ENCODE measurements at places on chromosomes 6 and 20. TPM values are rescaled to one million over a fixed set of nuclear protein-coding genes. Genes with fewer than 3 reads are reported as not detected.

DNA sequence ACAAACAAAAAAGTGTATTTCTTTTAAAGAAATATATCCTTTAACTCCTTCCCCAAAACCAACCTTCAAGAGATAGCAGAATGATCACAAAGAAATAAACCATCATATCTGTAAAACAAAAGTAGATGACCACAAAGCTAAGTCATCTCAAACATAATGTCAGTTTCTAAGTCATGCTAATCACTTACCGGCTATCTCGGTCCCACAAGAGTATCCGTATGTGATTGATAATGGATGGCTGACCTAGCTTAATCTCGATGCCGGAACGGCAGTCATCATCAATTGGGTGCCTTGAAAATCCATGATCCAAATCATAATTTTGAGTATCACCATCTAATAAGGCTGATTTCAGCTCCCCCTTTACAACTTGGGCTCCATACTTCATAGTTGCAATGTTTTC is 59.7 kb downstream of the BTBD9 start:
- H3K27ac ChIP-seq = no peak overlapping the region
- H3K4me1 ChIP-seq = peaks cover 6% of the 10 kb centered on the region
- no peak overlapping the region for H3K4me3 ChIP-seq
- DNase-seq = no peak
- H3K27me3 ChIP-seq = no peaks in the 10 kb centered on the region

Gene FAM209B
- 0.56 TPM for total RNA-seq

DNA sequence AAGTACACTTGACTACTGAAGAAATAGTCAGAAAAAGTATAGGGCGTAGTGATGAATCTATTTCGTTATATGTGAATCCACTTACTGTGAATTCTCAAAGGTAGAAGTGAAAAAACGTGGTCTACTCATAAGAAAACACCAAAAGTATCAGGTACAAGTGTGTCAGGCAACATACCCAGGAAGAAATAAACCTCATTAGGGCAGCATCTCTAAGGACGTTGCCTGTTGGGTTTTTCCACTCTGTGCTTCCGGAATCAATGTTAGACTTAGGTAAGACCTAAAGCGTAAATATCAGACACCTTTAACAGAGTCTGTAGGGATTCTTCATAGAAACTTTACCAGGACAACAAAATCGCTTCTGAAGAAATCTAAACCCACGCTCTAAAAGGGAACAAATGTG is 607.2 kb upstream of the EPHA7 start:
- no peak overlapping the region for H3K27ac ChIP-seq
- H3K4me3 ChIP-seq = no peak overlapping the region
- no peaks in the 10 kb centered on the region for H3K4me1 ChIP-seq
- DNase-seq = no peak
- no peaks in the 10 kb centered on the region for H3K27me3 ChIP-seq

Gene HLA-DRB5
- total RNA-seq = 25.6 TPM

Gene CPNE5
- 2.2 TPM for total RNA-seq

GRCh38 chr20:37432606-37433005 is 86.7 kb downstream of the SRC start:
- no peaks in the 10 kb centered on the region for H3K36me3 ChIP-seq
- no peak for DNase-seq
- no peak overlapping the region for H3K27ac ChIP-seq
- no peak overlapping the region for H3K4me3 ChIP-seq
- H3K4me1 ChIP-seq = no peaks in the 10 kb centered on the region

Gene TOX2
- total RNA-seq = 7.7 TPM

Gene FNDC1
- total RNA-seq = 13.8 TPM

Gene MAFB
- 41.9 TPM for total RNA-seq

Gene ARHGAP40
- total RNA-seq = not detected

- no peak overlapping the region for H3K27ac ChIP-seq
- peaks cover 32% of the 10 kb centered on the region for H3K36me3 ChIP-seq
- no peaks in the 10 kb centered on the region for H3K27me3 ChIP-seq
- DNase-seq = no peak
- H3K4me3 ChIP-seq = no peak overlapping the region
- H3K4me1 ChIP-seq = no peaks in the 10 kb centered on the region
Observed at GRCh38 chr6:18166312-18167036, 11.3 kb downstream of the KDM1B start.

DNA sequence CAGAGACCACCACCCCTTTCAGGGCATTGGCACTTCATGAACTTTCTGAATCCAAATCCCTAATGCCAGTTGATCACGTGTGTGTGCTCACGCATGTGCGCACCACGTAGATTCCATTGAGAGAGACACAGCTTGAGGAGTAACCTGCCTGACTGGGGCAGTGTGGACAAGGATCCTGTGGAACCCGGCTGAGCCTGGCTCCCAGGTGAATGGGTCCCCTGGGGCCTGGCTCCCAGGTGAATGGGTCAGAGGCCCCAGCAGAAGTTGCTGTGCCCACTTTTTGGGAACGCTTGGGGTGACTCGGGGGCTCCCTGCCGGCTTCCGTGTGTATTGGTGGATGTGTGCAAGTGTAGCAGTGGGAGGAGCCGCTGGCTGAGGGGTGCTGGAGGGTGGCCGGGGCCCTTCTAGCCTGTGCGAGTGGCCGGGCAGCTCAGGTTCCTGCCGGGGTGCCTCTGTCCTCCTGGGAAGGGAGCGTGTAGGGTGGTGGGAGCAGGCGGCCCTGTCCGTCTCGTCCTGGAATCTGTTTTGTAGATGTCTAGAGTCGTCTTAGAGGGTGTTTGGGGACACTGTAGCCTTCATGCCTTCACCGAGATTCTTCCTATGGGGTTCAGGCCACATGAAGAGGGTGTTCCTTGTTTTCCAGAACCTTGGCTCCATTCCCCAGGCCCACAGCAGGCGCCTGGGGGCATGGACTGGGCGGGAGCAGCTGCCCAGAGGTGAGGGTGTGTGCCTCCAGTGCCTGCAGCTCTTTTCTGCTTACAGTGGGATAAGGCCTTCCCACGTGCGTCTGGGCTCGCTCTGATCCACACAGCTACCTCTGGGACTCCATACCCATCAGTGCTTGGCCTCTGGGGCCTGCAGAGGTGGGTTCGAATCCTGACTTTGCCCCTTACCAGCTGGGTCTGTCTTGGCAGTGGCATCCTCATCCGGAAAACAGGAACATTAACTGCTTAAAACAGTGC is 3.2 kb downstream of the RBM38 start:
- H3K27ac ChIP-seq = no peak overlapping the region
- no peak overlapping the region for H3K4me3 ChIP-seq
- no peaks in the 10 kb centered on the region for H3K36me3 ChIP-seq
- H3K4me1 ChIP-seq = peaks cover 25% of the 10 kb centered on the region
- DNase-seq = no peak

Gene XKR7
- not detected for total RNA-seq

- peaks cover 35% of the 10 kb centered on the region for H3K4me1 ChIP-seq
- no peak overlapping the region for H3K4me3 ChIP-seq
- peaks cover 43% of the 10 kb centered on the region for H3K36me3 ChIP-seq
- DNase-seq = peak; percentile 55
Observed at GRCh38 chr6:37283671-37284151, 25.8 kb upstream of the TMEM217 start.

Gene GGTLC1
- 4.8 TPM for total RNA-seq

Gene PRSS16
- 14.2 TPM for total RNA-seq

- no peaks in the 10 kb centered on the region for H3K36me3 ChIP-seq
- DNase-seq = no peak
Observed at GRCh38 chr20:20849161-20849560, 136.7 kb upstream of the RALGAPA2 start.
